ENCODE measurements at places on chromosomes 1 and 21.

DNA sequence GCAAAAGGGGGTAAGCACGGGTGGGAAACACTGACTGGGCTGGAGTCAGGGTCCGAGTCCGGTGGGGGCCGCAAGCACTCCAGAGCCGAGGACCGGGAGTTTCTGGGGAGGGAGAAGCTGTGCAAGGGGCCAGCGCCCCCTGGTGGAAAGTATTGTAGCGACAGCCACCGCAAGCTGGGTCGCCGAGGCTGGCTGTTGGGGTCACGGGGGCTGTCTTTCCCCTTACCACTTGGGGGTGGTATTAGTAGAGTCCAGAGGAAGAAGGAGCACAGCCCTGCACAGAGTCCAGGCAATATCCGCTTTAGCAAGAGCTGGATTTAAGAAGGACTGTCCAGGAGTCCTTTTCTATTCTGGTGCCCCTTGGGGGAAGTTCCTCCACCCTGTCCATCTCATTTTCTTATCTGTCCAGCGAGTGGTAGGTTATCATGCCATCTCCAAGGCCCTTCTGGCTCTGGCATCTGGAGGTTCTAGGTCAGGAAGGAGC lies 17.9 kb upstream of the ETV3 start:
- DNase-seq, result no peak

GRCh38 chr1:195195423-195196057 lies 1412.7 kb downstream of the KCNT2 start:
- no peak for DNase-seq

DNA sequence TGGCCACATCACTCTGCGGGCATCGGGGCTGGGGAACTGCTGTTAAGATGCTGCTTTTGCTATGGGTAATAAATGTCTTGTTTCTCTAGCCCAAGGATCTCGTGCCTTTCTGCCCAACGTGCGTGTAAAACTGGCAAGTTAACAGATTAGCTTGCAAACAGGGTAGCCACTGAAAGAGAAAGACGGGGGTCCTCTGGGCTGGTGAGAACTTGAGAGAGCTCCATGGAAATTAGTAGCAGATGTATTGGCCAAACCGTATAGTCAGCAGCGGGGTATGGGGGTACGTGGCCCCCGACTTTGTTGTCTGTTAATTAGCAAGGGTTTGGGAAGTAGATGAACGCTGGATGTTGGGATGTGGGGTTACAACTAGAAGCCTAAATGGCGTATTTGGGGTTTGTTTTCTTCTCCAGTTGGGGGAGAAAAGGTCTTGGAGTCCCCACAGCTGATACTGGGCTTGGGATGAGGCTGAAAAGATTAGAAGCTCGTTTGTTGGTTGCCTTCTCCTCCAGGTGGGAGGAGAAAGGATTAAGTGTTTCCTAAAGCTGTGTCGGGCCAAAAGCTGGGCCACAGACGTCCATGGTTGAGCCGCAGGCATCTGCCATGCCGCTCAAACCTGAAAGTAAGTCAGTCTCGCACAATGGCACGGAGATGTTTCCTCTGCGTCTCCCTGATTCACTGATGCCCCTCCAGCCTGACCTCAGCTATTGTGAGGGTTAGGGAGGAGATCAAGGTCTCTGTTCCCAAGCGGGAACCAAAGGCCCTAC lies 32.3 kb upstream of the C1orf174 start:
- DNase-seq, result no peak

GRCh38 chr1:22880174-22880601 lies 92.5 kb downstream of the LACTBL1 start:
- DNase-seq, result no peak

- no peak for DNase-seq
Observed at GRCh38 chr21:39189857-39190604, 6.8 kb upstream of the PSMG1 start.

- no peak for DNase-seq
Observed at GRCh38 chr1:220575718-220576497, 48.0 kb downstream of the MARK1 start.

DNA sequence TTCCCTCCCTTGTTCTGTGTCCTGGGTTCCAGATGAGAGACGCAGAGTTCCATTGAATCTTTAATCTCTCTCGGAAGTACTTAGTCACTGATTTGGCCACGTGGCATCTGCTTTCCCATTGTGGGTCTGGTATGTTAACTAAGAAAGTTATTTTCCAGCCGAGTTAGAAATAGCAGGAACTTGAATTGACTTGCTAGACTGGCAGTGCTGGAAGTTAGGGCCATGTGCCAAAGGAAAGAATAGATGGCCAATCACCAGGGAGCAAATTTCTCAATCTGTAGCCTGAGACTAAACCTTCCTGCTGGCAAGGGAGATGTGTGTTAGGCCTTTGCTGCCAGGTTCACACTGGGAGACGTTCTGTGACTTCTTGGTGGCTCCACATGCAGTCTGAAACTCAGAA lies 24.2 kb upstream of the SLFNL1 start:
- DNase-seq, result peak; percentile 29

- no peak for DNase-seq
Observed at GRCh38 chr1:235057385-235058306, 71.0 kb downstream of the TOMM20 start.

DNA sequence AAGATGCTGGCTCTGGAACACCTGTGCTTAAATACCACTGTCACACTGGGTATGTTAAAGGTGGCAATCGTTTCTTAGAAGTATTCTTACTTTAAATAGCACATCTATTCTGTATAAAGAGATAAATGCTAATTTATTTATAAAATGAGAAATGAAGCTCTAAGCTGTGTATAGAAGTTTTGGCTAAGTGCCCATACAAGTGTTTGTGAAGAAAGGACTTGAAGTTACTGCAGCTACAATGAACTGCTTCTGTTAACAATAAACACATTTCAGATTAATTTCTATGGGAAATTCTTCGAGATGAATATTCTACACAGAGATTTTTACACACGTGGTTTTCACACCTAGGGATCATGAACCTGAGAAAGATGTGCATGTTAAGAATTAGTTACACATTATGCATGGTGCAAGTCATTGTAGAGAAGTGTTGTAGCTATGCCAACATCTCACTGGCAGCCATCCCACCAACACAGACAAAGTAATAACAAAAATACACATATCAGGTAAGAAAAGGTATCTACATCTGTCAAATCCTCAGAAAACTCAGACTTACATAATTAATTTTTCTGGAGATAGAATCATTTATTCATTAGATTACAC lies 16.2 kb downstream of the COL24A1 start:
- no peak for DNase-seq

DNA sequence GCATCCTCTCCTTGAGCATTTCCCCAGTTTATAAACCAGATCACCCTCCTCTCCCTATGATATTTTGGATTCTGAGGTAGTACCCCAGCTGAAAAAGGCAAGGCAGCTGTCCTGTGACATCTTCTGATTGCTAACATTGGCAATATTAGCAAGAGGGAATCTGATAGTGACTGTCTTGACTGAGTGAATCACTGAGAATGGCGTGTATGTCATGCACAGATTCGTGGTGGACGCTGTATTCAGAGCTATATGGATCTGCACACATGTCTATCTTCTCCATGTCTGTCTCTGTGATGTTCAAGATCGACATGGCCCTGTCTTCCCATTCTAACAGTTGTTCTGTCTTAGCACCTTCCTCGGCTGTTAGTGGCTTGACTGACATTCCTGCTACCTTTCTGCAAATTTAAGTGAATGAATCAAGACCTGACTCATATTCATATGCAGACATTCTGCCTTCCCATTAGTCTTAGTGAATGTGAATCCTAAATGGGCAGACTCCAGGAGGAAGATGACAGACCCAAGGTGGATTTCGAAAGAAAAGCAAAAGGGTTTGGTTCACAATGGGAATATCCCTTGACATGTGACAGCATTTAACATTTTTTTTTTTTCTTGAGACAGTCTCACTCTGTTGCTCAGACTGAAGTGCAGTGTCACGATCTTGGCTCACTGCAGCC lies 97.7 kb downstream of the PGBD5 start:
- no peak for DNase-seq

DNA sequence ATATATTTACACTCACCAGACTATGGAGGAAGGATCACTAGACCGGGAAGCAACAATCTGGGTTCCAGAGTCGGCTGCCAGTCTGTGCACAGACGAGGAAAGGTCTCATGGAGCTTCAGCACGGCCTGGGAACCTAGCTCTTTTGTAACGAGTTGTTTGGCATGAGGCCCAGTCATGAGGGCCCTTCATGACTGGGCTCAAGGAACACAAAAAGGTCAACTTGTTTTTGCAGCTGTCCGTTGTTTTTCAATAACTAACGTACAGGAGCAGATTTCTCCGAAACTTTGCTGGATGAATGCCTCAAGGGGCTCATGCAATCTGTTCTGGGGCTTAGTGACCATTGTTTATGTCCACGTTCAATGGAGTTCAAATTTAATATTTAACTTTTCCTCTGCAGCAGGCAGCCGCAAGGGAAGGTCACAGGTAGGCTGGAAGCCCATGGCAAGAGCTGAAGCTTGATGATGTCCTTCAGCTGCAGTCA lies 5.9 kb upstream of the STUM start:
- no peak for DNase-seq

- DNase-seq, result peak; percentile 30
Observed at GRCh38 chr21:26769613-26770188, 75.5 kb downstream of the ADAMTS1 start.

DNA sequence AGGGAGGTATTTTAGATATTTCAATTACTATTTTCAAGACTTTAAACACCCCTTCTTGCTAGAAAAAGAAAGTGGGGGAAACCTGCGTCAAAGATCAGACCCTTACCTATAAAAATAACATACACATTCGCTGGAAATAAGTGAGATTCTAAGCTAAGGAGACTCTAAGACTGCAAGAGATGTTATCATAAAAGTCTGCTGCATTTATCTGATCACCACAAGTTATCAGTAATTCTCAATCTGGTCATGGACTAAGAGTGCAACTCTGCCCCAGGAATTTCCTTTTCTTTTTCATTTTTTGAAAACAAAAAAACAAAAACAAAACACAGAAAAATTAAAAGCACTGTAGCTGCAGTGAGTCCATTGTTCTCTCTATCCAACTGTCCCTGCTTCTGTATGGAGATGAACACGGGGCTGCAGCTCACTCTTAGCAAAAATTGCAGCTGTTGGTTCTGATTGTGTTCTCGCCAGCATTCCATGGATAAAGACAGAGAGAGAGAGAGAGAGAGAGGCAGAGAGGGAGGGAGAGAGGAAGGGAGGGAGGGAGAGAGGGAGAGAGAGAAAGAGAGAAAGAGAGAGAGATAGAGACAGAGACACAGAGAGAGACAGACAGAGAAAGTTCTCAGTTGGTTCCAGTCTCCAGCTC lies 14.1 kb downstream of the XKR8 start:
- no peak for DNase-seq

GRCh38 chr1:243316366-243316989 lies 60.6 kb downstream of the SDCCAG8 start:
- DNase-seq, result no peak
